NCI-H187 treated with DMSO at 0.1 percent for 48 hours (cell line): ENCODE measurements at places on chromosomes 11 and 22.

DNA sequence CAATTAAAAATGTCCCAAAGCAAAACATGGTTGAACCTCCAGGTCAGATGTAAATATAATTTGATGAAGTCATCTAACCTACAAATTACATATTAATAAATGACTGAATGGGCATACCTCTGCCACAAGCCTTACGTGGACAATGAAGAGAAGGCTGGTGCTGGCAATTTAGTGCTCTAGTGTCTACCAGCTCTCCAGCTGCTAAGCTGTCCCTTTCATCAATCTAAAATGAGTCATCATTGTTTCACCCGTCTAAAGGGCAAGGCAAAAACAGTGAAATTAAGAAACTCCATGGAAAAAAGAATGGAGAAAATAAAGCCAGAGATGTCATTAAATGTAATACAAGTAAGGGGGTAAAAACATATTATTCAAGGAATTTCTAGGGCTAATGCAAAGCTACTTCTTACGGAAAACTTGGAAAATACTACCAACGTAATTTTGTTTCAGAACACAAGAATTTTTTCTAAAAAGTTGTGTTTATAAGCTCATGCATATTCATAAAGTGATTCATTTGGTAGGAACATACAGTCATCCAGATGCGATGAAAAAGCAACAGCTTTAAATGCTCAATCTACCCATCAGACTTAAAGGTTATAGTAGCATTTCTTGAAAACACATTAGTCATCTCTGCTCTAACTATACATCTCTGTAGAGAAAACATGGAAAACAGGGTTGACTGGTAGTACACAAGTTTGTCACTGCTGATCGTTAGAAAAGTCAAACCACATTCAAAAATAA is 71.5 kb downstream of the SIK3 start:
- DNase-seq, result no peak

DNA sequence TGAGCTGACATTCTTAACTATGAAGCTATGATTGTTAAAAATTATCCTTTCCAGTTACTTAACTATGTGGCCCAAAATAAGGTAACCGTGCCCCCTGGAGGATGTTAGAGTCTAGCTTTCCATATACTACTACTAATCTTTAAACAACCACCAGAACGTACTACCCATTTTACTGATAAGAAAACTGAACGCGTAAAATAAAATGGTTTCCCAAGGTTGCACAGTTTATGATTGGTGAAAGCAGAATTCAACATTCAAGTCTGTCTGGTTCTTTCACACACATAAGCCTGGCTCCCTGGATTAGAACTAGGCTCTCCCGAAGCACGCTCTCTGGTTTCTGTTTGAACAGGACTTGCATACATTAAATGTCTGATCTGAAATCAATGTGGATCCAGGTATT is 437.8 kb upstream of the CCDC90B start:
- no peak for DNase-seq

DNA sequence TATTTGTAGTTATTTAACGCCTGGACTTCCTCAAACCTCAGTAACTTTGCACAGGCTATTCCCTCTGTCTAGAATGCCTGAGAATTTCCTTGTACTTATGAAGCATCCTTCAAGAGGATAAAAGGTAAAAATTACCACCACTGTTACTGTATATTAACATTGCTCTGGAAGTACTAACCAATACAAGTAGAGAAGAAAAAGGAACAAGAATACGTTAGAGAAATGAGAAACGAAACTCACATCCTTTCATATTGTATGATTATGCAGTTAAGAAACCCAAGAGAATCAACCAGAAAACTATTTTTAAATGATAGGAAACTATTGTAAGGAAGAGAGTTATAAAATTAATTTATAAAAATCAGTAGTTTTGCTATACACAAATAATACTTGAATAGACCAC is 48.2 kb upstream of the OR5P2 start:
- no peak for DNase-seq

DNA sequence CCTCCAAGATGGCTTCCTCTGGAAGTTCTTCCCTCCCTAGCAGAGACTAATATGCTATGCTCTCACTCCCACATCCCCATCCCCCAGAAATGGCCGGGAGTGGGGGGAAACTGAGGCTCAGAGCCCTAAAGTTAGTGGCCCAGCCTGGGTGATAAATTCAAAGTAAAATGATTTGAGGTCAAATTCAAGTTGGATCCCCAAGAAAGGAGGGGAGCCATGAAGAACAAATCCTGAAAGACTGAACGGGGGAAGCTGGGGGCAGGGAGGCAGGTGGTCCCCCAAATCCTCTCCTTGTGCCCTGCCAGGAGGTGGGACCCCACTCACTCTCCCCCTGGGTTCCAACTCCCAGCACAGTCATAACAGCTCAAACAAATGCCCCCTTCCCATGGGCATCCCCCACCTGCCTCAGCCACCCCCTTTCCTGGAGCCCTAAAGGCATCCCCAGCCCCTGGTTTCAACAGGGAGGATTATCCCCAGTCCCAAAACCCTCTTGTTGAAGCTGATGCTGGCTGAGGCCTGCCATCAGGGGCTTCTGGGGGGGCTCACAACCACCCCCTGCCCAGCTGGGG is 1.1 kb downstream of the CBX6 start:
- no peak for DNase-seq

DNA sequence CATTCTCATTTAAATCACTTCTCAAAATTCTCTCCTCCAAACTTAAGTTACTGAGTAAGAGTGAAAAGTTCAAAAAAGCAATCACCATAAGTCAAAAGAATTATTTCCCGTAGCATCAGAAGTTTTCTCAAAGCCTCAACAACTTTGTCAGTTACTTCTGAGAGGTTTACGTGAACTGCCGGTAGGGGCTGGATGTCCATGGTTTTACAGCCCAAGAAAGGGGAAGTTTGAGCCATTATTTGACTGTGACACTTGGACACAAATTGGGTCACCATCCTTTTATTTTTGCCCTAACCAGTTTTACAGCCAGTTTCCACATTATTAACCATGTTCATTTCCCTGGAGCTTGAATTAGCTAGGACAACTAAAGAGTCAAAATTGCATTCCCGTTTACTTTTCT is 7.5 kb downstream of the POU2AF3 start:
- no peak for DNase-seq

DNA sequence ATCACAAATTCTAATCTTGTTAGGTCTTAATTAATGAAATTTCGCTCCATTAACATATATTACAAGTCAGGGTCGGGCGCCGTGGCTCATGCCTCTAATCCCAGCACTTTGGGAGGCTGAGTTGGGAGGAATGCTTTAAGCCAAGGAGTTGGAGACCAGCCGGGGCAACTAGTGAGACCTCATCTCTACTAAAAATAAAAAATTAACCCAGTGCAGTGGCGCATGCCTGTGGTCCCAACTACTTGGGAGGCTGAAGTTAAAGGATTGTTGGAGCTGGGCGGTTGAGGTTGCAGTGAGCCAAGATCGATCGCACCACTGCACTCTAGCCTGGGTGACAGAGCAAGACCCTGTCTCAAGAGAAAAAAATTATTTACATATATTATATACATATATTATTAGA is 1.9 kb downstream of the TMA7B start:
- DNase-seq, result no peak

- no peak for DNase-seq
Measured at GRCh38 chr11:105381941-105382340, 227.9 kb upstream of the GRIA4 start.

DNA sequence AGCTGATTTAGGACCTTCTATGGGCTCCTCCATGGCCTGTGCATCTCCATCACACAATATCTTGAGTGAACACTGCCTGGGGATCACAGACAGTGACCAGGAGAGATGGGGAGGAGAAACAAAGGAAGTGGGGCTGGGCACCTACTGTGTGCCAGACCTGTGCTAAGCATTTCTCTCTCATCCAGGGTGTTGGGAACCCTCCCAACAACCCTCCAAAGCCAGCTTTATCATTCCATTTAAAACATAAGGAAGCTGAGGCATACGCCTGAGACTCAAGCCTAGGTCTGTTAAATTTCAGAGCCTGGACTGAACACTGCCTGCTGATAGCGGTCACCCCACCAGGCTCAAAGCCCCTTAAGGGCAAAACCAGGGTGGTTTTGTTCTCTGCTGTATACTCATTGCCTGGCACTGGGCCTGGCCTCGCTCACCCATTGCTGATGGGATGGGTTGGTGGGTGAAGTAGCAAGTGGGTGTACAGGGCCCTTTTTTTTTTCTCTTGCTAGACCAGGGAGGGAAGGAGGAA is 130.1 kb downstream of the MN1 start:
- no peak for DNase-seq

DNA sequence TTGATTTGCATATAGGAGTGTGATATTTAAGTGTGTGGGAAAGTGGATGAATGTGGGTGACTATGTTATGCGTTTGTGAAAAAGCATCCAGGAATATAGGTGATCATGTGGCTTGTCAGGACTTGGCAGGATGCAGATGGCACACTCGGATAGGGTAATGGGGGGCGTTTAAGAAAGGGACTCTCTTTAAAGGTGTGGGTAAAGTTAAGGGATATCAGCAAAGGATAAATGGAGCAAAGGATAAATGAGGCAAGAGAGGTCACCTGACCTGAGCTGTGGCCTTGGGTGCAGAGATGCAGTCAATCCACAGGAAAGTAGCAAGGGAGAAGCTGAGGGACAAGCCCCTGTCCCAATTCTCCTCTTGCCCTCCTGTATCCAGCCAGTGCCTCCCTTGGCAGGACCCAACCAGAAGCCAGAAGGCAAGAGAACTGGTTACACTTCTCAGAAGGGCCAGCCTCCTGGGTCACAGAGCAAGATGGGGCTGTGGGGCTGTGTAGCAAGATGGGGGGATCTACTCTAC is 47.5 kb upstream of the GRAMD1B start:
- no peak for DNase-seq

DNA sequence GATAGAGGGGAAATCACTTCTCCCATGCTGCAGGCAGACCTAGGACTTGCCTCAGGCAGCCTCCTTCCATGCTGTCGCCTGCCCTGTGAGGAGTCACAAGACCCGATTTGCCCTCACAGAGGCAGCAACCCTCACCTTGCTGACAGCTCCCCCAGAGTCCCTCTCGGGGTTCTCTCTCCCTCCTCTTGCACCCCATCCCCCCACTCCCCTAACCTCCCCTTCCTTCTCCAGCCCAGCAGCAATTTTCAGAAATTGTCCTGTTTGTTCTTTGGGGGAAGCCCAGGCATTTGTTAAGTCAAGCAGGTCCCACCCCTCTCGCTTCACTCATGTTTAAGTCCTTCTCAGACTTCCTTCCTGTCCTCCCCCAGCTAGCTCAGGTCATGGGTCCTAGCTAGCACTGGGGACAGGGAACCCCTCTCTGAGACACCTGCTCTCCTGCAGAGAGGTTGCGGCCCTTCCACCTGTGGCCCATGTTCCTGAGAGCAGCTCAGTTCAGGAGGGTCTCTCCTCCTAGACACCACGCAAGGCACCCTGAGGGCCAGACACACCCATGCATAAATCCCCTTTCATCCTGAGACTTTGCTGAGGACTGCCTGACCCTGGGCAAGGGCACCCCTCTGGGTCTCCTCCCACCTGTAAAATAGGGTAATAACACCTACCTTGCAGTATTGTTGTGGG is 6.3 kb upstream of the FXYD2 start:
- DNase-seq, result no peak

DNA sequence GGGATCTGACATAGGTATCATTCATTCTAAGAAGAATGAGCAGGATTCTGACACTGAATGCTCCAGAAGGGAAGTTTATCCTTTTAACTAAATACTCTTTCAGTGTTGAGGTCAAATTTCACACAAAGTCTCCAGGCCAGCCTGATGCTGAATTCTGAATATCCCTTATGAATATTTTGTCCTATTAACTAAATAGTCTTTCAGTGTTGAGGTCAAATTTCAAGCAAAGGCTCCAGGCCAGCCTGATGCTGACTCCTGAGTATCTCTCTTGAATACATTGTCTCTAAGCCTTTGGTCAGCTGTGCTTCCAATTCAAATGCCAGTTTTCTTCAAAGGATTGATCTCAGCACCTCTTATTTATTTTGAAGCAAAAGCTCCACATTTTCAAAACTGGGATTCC is 676.8 kb downstream of the NTM start:
- no peak for DNase-seq

DNA sequence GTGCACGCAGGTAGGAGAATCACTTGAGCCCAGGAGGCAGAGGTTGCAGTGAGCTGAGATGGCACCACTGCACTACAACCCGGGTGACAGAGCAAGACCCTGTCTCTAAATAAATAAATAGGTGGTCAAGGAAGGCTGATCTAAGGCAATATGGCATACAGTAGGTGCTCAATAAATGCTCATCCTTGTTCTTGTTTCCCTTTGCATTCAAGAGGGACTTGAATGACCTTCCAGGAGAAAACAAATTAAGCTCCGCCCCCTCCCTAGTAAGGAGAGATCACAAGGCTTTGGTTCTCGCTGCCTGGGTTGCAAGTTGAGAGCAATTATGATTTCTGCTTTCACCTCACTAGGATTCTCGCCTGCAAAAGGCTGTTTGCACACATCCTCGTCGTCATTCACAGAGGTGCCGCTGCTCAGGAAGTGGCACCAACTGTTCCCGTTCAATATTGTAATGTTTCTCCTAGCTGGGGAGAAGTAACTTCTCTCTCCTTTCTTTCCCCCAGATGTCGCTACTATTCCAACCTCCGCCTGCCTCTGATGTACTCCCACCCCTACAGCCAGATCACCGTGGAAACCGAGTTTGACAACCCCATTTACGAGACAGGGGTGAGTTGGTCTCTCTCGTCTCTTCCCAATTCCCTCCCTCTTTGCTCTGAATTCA is 51.8 kb upstream of the ASPHD2 start:
- DNase-seq, result no peak

- DNase-seq, result no peak
Measured at GRCh38 chr11:20160425-20161229, at the start of gene DBX1. Gene DBX1 (minus strand): TSS chr11:20160475. CDS start chr11:20160324, 151 bp downstream.

- DNase-seq, result no peak
Measured at GRCh38 chr11:123924027-123924426, 15.4 kb upstream of the OR4D5 start.

DNA sequence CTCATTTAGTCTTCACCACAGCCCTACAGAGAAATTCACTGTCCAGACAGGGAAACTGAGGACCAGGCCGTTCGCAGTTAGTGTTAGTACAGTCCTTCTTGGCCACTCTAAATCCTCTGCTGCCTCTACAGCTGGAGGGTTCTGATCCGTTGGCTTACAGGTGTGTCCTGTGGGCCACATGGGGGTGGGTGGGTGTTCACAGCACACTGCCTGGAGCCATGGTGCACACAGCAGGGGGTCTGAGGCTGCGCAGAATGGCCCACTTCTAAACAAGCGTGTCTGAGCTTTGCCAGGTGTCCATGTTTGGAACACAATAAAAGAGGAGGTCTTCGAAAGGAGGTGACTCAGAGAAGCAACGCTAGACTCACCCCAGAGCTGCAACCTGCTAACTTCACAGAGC is 249.0 kb downstream of the ST3GAL4 start:
- DNase-seq, result no peak

DNA sequence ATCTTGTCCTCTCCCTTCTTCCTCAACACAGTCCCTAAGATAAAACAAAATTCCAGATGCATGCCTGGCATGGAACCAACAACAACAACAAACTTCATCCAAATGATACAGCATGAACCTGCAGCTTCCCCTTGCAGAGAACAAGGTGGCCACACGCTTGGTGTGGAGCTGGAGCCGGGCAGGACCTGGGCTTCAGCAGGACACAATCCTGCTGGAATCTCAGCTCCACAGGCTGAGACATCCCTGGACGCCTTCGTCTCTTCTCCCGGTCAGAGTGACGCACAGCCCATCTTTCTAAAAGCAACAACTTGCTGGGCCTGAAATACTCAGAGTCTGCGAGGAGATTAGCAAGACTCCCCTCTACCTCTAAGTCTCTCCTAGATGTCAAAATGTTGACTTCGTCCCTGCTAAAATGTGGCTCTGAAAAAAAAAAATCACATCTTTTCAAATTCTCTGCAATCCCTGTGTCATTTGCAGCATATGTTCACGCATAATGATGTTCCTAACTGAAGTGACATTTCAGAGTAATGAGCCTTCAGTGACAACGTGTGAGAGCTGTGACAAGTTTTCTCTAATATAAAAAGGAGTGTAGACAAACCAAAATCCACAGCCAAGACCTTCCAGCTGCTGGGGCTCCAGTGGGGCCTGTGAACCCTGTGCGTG is 1232.3 kb downstream of the TBC1D22A start:
- no peak for DNase-seq
